Right cardiac atrium (tissue), 5 donors: ENCODE measurements at places on chromosomes 6 and 20. TPM values are rescaled to one million over a fixed set of nuclear protein-coding genes. Genes with fewer than 3 reads are reported as not detected.

DNA sequence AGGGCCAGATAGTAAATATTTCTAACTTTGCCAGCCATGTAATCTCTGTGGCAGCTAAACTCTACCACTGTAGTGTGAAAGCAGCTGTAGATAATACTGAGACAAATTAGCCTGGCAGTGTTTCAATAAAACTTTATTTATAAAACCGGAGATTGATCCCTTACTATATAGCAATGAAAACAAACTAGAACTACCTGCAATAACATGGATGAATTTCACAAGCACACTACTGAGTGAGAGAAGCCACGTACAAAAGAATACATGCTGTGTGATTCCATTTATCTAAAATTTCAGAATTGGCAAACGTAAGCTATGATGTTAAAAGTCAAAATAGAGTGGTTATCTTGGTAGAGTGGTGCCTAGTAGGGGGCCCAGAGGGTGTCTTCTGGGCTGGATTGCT, 198.7 kb upstream of the SGK1 start:
- DNase-seq: no peak

DNA sequence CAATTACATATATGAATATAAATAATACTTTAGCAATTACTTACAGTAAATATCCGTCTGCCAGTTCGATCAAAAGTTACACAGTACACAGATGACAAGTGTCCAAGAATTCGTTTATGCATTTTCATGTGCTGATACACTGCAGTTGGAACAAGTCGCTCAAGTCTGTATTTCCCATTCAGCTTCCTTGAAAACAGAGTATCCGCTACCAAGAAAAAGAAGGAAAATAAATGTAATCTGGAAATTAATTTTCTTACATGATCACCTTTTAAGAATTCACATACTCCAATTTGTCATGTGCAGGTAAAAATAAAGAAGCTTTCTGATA, 35.3 kb downstream of the PHIP start:
- no peak for DNase-seq

DNA sequence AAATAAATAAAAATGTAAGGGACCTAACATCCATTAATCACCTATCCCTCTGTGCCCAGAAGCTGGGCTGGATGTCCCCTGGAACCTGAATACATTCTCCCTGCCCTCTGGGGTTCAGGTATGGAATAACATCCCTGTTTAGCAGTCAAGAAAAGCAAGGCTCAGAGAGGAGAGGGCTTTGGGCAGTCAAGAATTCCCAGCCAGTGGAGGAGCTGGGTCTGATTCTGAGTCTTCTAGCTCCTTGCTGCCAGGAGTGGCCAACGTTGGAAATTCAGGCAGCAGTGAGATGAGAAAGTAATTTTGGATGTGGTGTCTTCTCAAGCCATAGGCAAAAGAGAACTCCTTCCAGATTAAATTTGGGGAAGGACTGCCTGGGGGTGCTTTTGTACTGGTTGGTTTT, 42.6 kb upstream of the ZNFX1 start:
- no peak for DNase-seq

GRCh38 chr6:143141442-143141841, 80.8 kb downstream of the AIG1 start:
- DNase-seq: no peak

DNA sequence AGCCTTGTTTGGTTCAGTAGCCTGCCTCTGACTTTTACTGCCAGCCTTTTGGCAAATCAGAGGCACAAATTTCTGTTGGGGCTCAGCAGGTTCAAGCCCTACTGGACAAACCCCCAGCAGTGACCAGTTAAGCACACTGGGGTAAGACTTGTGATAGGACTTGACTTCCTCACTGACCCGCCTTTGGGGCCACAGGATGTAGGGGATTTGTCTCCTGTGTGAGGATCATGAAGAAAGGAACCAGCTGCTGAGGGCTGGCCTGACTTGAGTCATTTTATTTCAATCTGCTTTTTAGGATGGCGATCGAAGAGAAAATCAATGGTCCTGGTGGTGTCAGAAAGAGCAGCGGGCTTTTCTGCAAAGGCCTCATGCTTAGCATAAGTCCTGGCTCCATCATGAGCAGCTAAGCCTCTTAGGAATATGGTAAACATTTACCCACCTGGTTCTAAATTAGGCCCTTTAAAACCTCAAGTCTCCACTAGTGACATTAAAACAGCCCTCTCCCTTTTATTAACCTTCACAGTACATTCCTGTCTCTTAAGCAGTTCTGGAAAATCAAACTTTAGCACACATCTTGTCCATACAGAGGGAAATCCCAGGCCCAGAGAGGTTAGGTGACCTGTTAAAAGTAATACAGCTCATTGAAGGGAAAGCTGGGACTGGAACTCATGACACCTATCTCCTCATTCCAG, 16.6 kb downstream of the CHMP4B start:
- no peak for DNase-seq

GRCh38 chr20:1360094-1360846, 31.3 kb upstream of the SDCBP2 start:
- DNase-seq: no peak

DNA sequence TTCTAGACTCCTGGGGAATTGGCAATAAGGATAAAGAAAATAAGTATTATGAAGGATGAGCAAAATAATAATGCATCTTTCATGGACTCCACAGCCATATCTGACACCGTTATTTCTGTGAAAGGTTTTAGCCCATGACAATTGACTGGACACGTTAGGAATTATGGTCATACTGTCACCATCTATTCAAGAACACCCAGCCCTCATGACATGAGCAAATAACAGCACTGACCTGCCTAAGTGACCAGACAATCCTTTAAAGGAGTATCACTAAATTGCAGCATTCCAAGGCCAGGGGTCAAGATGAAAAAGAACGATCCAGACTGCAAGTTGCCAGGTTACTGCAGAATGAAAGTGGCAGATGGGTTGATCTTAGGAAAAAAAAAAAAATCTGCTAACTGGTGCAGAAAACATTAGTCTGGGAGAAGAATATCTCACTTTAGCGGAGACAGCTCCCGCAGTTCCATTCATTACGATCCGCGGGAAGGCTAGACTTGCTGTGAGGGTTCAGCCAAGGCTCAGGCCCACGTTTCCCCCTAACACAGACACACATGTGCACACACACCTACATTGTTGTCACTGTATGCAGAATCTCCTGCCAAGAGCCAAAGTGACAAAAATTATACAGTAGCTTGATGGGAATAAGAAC, 237.7 kb upstream of the AGPAT4 start:
- no peak for DNase-seq

- DNase-seq: no peak
Measured at GRCh38 chr6:89217299-89217910, at the start of gene GABRR1. Gene GABRR1, minus strand, starts transcription at chr6:89217358. Its CDS starts 36 bp downstream, at chr6:89217322.

GRCh38 chr6:28816339-28816908, 107.4 kb downstream of the TRIM27 start:
- no peak for DNase-seq

DNA sequence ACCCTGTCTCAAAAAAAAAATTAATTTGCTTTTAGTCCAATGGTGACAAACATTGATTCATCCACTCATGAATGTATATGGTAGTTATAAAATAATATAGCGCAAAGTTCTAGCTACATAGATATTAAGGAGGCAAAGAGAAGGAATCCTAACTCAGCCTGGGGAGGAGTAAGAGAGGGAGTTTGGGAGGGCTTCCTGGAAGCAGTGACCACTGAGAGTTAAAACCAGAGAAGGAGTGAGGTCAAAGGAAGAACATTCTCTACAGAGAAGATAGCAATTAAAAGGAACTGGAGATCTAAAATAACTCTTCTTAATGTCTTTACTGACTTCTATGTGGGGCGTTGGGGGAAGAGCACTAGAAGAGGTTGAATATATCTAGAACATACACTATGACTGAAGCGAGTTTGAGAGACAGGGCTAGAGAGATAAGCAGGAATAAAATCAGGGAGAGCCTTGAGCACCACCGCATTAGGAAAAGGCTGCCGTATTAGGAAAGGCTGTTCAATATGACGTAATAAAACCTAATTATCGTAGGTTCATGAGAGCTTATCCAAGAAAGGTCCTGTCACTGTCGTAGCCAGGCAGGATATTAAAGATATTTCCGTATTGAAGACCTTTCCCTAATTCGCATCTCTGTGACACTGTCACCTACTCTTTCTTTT, 81.8 kb upstream of the CNKSR3 start:
- no peak for DNase-seq

DNA sequence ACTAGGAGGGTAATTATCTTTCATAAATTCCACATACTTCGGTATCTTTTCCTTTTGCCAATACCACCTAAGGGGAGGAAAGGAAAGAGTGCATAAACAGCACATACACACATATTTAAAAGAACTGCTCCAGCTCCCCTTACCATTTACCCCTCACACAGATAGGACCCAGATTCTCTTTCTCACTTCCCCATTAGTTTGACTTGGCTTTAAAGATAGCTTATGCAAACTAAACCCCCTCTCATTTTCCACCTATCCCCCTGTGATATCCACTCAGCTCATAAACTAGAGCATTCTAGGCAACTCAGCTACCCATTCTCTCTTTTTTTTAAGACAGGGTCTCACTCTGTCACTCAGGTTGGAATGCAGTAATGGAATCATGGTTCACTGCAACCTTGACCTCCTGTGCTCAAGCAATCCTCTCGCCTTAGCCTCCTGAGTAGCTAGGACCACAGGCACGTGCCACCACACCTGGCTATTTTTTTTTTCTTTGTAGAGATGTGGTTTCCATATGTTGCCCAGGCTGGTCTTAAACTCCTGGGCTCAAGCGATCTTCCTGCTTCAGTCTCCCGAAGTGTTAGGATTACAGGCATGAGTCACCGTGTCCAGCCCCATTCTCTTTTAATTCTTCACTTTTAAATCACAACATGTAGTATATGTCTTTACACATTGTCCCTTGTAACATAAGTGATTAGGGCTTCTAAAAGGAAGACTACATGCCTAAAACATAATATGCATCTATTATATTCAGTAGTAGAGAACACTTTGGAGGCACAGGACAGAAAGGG, 4.0 kb downstream of the FUCA2 start:
- no peak for DNase-seq

GRCh38 chr6:13695252-13695651, 16.4 kb downstream of the RANBP9 start:
- no peak for DNase-seq

GRCh38 chr20:59585714-59586409, 18.5 kb upstream of the PHACTR3 start:
- no peak for DNase-seq

DNA sequence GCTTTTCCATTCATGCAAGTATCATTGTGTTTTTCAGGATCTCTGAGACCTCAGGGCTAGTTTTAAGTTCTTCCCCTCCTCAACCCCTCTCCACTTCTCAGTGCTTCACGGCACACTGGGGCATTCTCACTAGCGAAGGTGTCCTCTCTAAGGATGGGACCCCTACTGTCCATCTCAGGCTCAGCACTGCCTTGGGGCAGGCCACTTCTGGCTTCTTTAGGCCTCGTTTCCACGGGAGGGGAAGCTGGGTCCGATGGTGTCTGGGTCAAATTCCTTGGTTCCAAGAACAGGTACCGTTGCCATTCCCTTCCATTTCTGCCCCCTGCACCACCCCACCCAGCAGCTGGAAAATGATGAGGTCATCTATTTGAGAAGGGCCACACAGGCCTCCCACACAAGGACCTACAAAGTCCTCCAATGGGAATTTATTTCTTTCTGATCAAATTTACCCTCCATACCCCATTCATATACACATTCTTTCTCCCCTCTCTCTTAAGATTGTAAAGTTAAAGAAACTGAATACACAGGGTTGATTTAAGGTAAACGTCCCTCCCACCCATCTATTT, 17.2 kb downstream of the GNAS start:
- no peak for DNase-seq

Gene SLC35D3
- polyA plus RNA-seq: 0.05 TPM

Gene MAS1
- 0.02 TPM for polyA plus RNA-seq

GRCh38 chr6:47457370-47457769, 20.2 kb upstream of the CD2AP start:
- DNase-seq: no peak

- DNase-seq: no peak
Measured at GRCh38 chr6:64281167-64281566, 645.6 kb downstream of the PHF3 start.

- DNase-seq: no peak
Measured at GRCh38 chr6:117603821-117604220, 1.5 kb upstream of the GOPC start.

DNA sequence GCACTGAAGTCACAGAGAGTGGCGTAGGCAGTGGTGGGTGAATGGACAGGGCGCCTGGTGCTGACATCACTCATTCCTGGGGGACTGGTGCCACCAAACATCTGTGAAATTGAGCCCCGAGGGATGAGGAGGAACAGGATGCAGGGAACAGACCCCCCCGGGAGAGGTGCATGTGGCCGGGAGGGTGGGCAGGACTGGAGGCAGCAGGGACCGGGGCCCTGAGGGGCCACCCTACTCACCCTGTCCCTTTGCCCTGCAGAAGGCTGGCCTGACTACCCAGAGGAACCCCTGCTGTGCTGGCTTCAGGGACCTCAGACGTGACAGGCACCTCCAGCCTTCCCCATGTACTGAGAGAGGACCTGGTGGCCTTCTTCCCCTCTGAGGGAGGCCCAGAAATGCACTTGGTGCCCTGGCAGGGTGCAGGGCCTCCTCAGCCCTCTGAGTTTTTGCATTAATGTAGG, 25.1 kb downstream of the SYNDIG1 start:
- no peak for DNase-seq

DNA sequence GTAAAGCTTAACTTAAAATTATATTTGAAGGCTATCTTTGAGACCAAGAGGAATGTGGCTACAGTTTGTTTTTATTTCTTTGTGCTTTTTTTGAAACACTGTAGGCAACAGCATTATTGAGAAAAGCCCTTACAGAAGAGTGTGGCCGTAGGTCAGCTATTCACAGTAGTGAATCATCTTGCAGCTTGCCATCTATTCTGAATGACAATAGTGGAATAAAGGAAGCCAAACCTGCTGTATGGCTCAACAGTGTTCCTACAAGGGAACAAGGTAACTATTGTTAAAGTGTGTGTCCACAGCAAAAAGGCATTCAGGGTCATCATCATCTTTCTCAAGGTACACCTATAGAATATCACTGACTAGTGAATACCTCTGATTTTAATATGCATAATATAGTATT, 88.5 kb downstream of the KIZ start:
- no peak for DNase-seq

DNA sequence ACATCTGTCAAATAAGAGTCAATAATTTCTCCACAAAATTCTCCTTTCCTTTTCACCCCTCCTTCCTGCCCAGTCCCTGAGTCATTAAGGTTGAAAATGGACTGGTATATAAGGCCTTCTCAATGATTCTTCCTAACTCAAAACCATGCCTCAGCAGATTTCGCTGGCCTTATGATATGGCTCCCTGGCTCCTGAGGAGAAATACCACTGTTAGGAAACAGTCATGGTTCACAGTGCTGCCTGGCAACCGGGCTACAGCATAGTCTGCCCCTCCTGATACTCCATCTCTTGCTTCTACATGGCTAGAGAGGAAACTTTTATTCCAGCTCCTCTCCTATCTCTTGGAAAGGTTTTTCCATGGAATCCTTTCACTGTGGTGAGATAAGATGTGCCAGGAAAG, 4.7 kb downstream of the UBE2J1 start:
- no peak for DNase-seq
